ENCODE measurements at places on chromosomes 1 and 21.

DNA sequence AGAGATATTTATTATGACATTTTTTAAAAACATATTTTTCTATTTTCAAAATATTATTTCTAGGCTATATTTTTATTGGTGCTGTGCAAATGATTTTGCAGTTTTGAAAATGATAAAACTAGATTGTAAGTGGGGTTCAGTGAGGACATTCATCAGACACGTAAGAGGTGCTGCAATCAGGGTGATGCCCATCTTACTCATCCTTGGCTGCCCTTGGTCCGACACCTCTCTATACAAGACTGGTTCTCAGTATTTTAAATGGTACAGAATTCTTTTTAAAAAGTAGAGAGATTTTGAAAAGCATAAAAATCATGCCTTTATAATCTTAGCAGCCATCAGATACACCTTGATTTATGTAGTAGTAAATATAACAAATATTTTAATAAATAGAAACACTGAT is 24.0 kb downstream of the HENMT1 start:
- DNase-seq = no peak

DNA sequence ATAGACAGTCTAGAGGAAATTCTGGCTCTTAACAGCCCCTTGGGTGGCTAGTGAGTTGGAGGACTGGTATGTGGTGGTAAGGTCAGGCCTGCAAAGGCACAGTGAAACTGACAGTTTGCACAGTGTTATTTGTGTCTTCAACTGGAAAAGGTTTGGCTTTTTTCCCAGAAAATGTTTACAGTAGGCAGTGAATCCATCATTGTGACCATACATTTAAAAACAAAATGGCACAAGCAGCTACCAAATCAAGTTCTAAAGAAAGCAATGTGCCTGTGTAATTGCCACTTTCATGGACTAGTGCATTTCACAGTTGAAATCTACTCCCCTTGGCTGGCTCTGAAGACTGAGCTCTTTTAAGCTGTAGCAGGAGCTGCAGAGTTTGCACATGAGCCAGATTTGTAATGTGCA is 24.8 kb downstream of the ATPAF1 start:
- DNase-seq = no peak

DNA sequence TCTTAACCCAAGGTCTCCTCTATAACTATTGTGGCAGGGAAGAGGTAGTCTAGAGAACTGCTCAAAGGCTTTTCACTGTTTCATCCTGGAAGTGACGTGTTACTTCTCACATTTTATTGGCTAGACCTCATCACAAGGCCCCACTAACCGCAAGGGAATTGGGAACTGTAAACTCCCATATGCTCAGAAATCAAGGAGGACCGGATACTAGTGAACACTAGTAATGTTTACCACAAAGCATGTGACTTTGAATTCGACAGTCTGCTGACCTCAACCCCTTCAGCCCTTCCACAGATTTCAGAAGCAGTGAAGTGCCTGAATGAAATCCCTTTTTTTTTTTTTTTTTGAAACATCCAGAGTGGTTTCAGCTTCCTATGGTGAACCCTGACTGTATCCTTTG is 3.4 kb upstream of the EEIG2 start:
- peak; percentile 88 for DNase-seq

DNA sequence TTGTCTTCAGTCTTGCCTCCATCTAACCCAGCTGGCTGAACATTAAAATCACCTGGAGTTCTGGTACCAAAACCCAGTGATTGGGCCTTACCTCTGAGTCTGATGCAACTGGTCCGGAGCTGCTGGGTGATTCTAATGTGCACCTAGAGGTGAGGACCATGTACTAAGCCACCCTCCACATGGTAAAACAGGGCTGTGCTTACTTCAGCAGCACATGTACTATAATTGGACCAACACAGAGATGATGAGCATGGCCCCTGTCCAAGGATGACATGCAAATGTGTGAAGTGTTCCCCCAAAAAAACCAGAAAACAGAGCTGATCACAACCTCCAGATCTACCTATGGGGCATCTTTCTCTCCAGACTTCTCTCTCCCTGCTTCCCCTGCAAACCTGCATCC is 37.0 kb downstream of the ELK4 start:
- DNase-seq = no peak

GRCh38 chr1:228182296-228183030 is 16.9 kb downstream of the IBA57 start:
- no peak for DNase-seq
